ENCODE measurements at places on chromosomes 2 and 18.

DNA sequence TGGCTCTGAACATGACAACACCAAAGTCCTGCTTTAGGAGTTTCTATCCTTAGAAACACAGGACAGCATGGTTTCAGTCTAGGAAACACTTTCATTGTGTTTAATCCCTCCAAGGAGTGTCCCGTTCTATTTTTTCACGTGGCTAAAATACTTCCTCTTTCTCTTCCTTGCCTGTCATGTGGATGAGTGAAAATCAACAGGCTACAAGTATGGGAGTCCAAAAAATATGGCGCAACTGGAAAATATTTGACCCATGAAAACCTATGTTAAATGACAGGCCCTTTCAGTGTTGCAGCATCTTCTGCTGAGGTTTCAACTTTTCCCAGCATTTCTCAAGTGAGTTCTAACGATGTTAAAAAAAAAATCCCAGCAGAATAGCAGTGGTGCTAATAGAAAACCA, 146.3 kb downstream of the LAMA3 start:
- peak; percentile 71 for DNase-seq

GRCh38 chr2:38751596-38752410, 642 bp upstream of the SRSF7 start:
- no peak for DNase-seq

- no peak for DNase-seq
Measured at GRCh38 chr18:6207116-6207515, 207.6 kb downstream of the L3MBTL4 start.

DNA sequence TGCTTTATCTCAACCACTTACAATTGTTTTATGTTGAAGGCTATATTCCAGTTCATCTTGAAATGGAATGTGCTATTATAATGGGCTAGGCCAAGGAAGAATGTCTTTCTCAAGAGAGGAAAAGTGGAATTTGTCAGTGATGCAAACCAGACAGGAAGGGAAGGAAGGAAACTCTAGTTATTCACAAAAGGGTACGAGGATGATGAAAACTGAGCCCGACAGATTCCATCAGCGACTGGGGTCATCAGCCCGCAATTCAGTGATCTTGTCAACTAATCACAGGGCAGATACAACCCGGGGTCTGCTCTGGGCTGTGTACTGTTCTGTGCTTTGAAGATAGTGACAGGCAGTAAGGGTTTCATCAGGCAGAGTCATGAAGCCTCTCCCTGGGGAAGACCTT, 23.4 kb upstream of the LYPD6 start:
- DNase-seq = peak; percentile 38

- no peak for DNase-seq
Measured at GRCh38 chr2:20178249-20178607, 46.7 kb downstream of the SDC1 start.

- DNase-seq = no peak
Measured at GRCh38 chr2:65701191-65701590, 268.8 kb upstream of the SPRED2 start.

DNA sequence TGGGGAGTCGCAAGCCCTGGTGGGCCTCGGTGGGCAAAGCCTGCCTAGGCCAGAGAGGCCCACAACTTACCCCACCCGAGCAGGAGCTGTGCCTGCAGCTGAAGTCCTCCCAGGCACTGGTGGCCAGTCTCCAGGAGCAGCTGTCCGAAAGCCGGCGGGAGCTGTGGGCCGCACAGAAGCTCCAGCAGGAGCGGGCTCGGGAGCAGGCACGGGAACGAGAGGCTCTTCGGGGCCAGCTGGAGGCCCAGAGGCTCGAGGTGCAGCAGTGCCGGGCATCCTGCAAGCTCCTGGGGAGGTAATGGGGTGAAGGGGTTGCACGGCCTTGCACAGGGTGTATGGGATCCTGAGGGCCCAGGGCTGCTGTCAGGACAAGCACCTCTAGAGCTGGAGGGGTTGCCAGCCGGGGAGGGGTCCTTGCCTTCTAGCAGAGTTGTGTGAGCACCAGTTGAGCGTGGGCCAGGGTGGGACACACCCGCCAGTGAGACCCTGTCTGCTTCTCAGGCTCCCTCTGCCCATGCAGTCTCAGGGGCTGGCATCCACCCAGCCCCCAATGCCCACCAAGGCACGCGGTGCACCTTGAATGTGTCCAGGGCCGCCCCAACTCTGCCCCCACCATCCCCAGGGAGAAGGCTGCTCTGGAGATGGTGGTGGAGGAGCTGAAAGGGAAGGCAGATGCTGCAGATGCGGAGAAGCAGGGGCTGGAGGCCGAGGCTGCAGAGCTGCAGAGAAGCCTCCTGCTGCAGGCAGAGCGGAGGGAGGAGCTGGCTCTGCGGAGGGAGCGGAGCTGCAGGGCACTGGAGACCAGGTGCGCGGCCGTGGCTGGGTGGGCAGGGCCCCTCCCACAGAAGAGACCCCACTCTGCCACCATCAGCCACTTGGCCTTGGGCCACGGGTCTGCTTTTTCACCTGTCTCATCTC, 27.2 kb downstream of the CROCC2 start:
- DNase-seq = no peak

GRCh38 chr18:31610286-31611205, 18.9 kb downstream of the TTR start:
- DNase-seq = no peak

DNA sequence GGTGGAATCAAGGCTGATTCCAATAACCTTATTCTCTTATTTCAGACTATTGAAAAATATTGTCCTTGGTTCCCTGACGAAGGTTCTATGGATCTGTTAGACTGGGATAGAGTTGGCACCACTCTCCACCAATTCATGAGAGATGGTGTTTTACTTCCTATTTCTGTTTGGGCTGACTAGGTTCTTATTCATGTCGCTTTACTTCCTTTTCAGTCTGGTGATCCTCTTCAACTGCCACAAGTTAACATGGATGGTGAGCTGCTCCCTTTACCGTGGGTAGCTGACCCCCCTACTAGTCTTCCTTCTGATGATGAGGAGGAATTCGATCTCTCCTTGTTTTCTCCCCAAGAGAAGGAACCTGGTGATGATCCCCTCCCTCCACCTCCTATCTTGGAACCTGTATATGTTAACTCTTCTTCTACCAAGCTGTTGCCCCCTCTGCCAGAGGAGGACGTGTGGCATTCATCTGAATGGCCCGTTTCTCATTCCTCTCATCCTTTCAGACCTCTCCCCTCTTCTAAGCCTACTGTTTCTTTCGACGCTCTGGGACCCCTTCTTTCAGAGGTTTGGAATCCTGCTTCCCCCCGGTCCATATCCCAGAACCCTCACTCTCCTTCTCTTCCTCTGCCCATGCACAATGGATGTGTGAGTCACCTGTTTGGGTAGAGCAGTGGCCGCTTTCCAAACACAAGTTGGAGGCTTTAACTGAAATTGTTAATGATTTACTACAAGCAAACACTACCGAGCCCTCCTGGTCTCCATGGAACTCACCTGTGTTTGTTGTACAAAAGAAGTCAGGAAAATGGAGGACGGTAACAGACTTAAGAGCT, 13.5 kb upstream of the CNOT11 start:
- no peak for DNase-seq

DNA sequence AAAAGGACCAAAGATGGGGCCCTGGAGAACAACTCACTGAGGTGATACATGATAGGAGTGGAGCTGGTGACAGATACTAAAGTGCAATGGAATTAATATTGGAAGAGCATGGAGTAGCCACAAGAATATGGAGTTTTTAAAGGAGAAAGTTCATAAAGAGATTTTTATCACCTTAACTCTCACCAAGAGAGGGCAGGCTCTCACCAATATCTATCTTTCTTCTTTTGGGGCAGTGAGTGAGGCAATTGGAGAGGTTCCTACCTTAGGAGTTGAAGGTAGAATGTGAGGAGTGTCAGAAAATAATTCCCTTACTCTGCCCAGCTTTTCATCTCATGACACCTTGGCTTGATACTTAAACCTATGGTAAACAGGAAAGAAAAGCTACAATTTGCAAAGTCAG, 233.7 kb upstream of the CWC22 start:
- peak; percentile 28 for DNase-seq

DNA sequence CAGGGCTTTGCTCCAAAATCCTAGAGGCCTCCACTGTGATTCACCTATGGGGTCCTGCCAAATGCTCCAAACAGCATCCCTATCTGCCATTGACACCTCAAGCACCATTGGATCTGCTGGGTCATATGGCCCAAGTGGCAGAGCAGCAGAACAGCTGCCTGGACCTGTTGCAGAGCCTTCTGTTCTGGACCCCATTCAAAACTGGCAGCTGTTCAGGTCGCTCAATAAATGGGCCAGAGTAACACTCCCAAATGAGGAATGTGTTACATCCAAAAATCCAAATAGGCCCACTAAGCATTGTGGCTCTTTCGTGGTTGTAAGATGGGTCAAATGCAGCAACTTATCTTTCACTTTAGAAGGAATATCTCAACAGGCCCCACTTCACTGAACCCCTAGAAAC, 783.6 kb downstream of the DCDC2C start:
- no peak for DNase-seq

- DNase-seq = peak; percentile 49
Measured at GRCh38 chr2:64203858-64204632, 59.8 kb upstream of the PELI1 start.

DNA sequence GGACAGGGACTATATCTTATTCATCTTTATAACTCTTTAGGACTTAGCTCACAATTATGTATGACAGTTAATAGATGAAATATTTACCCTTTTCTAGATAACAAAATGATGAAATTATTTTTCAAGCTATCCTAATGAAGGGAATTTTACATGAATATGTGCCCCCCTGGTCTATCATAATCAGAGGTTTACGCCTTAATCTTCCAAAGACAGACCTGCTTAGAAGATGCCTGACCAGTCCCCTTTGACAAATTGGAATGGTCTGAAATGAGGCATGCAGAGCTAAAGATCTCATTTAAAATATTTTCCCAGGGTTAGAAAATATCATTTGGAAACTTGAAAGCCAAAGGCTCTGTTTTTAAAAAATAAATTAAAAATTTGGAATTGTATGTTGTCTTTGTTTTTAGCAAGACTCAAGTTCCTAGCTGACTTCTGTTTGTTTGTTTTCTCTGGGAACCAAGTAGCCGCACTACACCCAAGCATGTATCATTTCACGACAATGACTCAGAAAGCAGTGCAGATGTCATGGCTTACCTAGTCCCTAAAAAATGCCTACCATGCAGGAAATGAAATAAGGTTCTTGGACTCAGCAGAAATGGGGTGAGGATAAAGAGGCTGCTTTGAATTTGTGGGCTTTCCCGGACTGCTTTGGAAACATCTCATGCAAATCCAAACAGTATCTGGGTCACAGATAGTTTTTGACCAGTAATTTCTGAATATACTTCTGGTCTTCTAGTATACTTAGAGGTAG, 162.1 kb downstream of the ZEB2 start:
- DNase-seq = peak; percentile 94

DNA sequence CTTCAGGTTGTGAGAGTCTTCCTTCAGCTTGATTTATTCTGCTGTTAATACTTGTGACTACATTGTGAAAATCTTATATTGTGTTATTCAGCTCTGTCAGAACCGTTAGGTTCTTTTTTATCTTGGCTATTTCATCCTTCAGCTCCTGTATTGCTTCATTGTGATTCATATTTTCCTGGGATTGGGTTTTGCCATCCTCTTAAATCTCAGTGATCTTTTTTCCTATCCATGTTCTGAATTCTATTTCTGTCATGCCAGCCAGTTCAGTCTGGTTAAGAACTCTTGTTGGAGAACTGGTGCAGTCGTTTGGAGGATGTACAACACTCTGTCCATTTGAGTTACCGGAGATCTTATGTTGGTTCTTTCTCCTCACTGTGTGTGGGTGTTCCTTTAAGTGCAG, 19.1 kb downstream of the MSTN start:
- peak; percentile 18 for DNase-seq

DNA sequence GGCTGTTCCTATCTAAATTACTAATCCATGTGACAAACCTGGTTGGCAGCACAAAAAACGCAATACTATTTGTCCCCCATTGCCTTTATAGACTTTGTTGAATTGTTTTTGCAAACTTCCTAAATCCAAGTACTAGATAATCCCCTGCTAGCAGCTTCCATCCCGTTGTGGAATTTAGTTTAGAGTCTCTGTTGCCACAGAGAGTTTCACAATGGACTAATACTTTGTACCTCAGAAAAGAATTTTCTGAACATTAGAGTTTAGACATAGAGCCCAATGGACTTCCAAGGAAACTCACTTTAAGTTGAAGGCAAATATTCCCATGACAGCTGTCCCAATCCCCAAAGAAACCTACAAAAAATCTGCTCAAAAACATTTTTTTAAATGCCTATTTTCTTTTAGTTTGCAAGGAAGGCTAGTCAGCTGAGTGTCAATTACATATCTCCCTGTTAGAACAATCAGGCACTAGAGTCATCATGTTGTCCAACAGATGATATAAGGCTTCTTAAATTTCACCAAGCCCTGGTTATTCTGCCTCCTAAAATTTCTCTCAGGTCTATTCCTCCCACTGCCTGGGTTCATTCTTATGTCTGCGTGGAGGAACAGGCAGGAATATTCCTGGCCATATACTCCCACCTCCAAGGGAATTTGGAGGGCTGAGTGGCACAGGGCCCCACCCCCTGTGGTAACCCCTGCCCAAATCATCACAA, 27.2 kb downstream of the RNF152 start:
- DNase-seq = peak; percentile 79

DNA sequence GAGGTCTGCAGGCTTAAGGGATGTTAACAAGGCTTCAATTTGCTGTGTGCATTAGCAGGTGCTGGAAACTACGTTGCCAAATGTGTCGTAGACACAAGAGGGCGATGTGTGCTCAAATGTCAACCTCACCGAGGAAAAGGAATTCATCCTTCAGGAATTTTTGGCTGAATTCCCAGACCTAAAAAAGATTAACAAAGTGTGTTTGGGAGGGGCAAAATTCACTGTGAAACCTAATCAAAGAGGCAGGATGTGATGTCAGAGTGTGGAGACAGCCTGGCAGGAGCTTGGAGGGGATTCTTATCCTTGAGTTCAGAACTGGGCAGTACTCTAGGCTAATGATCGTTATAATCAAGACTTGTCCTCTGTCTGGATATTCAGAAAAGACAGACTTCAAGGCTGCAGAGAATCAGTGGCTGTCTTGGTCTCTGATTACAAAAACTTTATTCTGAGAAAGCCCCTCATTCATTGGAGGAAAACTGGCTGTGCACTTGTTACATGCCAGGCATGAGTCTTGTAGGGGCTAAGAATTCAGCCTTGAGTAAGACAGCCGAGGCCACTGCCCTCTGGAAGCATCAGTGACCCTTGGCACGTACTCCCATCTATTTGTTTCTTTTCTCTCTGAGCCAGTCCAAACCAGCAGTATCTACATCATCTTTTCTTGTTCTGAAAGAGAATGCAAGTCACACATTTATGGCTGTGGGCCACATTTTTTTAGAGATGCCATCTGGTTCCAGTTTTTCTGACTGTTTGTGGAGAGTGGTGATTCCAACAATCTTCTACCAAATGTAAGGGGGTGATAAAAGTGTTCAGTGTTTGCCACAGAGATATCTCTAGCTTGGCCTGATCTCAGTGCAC, 18.7 kb upstream of the SCYGR1 start:
- DNase-seq = peak; percentile 99

DNA sequence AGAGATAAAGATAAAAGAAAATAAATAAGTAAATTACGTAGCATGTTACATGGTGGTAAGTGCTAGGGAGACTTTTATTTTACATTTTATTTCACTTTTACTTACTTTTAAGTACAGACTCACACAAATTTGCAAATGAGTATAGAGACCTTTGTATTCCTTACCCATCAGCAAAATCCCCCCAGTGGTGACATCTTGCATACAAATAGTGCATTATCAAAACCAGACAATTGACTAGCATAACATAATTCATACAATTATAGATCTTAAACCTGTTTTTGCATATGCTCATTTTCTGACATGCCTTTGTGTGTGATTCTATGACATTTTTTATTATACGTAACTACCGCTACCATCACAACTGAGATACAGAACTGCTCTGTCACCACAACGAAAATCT, 1099.4 kb downstream of the DPP10 start:
- DNase-seq = no peak

GRCh38 chr2:85763831-85764230, 10.0 kb downstream of the ATOH8 start:
- no peak for DNase-seq

GRCh38 chr2:17184512-17184911, 333.7 kb downstream of the RAD51AP2 start:
- DNase-seq = no peak

Measured in adipocyte (in vitro differentiated cells).